ENCODE measurements at places on chromosomes 4 and X.

DNA sequence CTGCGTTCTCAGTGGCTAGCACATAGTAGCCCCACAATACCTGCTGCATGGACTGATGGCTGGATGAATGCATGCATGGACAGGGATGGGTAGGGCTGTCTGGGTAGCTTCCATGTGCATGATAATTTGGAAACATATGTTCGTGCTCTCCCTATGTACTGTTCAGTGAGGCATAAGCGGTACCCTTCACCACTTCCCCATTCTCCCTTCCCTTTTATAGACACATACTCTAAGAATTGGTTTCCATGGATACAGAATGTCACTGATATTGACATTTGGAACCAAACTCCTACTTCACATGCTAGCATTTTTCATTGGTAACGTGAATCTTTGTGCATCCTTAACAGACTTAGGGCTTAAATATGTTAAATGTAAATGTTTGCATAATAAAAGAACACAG lies 20.4 kb downstream of the USP46 start:
- DNase-seq: no peak

GRCh38 chr4:106063009-106063408 lies 167.7 kb downstream of the NPNT start:
- no peak for DNase-seq

DNA sequence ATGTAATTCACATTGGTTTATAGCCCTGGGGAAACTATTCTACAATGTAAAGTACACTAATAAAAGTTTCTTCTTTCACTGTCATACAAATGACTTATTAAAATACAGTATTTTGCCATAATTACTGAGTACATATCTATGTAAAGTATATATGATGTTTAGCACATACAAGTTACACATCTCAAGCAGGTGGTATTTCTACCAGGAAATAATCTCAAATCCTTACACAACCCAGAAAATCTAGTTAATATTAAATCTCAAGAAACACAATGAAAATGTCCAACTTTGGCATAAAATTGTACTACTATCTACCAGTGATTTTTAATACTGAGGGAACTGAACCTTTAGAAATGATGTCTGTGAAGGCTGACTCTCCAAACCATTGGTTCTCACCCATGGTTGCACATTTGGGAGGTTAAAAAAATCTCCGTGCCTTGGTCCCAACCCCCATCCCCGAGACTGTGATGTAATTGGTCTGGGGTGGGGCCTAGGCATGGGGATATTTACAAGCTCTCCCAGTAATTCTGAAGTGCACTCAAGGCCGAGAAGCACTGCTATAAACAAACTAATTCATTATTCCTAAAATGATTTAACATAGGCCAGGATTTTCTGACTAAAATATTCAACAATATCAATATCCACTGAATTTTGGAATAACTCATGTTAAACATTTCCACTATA lies 27.6 kb downstream of the MAP3K15 start:
- DNase-seq: no peak

DNA sequence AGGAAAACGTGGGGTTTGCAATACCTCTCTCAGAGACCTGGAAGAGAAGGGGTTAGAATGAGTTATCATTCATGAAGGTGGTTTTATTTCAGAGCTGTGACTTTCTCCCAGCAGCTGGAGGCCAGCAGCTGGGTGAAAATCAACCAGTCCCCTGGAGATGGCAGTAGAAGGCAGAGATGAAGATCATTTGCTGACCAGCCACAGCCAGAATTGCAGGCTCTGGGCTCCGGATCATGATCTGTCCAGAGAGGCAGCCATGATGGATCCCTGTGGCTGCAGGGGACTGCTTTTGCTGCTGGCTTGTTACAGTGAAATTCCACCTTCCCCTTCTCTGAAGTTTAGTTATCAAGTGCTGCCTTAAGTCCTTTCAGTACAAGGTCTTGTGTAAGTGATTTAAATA lies 46.9 kb upstream of the TAB3 start:
- DNase-seq: peak; percentile 46

DNA sequence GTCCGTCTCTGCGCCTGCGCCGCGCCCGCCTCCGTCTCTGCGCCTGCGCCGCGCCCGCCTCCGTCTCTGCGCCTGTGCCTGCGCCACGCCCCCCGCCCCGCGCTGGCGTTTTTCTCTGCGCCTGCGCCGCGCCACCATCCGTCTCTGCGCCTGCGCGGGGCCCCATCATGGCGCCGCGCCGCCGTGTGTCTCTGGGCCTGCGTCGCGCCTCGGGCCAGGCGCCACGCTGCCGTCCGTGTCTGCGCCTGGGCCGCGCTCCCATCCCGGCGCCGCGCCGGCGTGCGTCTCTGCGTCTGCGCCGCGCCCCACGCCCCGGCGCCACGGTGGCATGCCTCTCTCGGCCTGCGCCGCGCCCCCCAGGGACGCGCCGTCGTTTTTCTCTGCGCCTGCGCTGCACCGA lies 51.8 kb upstream of the DUX4 start:
- DNase-seq: peak; percentile 1

GRCh38 chr4:140724760-140725159 lies 31.4 kb downstream of the TBC1D9 start:
- DNase-seq: no peak

DNA sequence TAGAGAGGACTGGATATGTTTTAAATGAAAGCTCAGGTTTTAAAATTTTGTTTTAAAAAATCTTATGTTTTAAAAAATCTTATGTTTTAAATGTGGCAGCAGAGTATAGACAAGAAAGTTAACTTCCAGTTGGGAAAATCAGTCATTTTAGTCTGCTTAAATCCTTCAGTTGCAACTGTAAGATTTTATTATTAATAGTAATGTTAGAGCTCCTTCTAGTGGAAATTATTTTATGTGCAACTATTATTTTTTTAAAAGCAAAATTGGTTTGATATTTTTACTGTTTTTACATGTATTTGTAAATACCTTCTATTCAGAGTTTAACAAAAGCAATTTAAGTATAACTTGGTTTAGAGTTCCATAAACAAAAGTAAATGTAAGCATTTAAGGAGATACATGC lies 8.5 kb upstream of the NUDT6 start:
- DNase-seq: no peak

GRCh38 chr4:100657187-100657586 lies 139.4 kb upstream of the EMCN start:
- DNase-seq: no peak

DNA sequence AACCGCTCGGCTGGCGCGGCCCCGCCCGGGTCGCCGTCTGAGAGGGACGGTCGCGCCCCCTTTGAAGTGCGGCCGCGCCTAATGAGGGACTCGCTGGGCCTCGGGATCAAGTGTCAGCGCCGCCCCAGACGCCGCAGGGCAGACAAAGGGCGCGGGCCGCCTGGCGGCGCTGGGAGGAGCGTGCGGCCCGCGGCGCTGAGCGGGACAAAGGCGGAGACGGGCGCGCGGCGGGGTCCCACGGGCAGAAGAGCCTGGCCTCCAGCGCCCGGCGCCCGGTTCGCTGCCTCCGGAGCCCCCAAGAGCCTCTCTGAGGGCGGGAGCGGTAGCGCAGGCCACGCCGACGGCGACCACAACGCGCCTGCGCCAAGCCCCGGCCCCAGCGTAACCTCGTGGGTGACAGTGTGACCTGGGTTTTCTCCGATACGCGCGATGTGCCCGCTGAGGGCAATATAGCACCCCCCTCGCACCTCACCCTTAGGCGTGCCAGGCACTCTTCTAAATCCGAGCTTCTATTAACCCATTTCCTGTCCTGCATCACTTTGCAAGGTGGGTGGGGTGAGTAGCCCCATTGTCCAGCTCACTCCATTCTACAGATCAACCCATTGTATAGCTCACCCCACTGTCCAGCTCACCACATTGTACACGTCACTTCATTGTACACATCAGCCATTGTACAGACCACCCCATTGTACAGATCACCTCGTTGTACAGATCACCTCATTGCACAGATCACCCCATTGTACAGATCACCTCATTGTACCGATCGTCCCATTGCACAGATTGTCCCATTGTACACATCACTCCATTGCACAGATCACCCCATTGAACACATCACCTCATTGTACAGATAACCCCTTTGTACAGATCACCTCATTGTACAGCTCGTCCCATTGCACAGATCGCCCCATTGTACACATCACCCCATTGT lies 33.7 kb upstream of the STX18 start:
- peak; percentile 34 for DNase-seq

DNA sequence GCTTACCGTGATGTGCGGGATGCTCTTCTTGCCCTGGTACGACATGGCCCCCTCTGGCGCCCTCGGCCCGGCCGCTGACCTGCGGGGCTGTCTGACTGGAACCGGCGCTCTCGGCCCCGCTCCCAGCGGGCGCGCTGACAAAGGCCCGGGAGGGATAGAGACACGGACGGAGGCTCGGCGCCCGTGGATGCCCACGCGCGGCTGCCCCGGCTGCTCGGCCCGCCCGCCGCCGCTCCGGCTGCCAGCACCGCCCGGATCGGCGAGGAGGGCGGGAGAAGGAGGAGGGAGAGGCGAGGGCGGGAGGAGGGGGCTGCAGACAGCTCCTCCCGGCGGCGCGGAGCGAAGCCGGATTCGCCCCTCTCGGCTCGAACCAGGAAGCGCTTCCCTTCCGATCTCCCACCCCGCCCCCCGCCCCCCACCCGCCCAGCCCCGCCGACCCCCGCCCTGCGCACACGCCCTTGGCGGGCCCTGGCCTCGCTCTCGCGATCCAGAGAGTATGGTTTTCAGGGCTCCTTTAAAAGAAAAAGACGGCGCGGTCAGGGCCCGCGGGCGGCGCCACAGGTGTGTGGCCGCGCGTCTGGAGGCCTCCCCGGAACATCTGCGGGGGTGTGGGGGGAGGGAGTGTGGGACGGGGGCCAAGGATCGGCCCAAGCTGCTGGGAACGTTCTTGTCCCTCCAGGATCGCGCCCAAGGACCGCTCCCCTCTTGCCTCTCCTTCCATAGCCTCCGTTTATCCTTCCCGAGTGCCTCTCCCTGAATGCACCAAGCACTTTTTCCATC lies 4.5 kb downstream of the CRMP1 start:
- peak; percentile 82 for DNase-seq

DNA sequence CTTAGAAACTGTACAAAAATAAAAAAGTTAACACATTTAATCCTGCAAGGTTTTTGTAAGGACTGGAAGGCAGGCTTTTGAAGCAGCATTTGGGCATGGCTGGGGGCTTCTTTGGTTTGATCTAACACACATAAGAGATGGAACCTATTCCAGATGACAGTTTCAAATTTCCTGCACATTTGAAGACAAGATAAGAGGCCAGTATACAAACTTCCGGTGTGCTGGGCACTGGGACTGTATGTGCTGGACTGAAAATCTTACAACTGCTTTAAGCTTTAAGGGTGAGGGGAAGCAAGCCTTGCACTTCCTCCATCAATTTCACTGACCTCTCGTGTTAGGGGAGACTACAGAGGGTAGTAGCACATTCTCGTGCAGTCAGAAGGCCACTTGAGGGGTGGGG lies 122.9 kb downstream of the AMMECR1 start:
- no peak for DNase-seq

DNA sequence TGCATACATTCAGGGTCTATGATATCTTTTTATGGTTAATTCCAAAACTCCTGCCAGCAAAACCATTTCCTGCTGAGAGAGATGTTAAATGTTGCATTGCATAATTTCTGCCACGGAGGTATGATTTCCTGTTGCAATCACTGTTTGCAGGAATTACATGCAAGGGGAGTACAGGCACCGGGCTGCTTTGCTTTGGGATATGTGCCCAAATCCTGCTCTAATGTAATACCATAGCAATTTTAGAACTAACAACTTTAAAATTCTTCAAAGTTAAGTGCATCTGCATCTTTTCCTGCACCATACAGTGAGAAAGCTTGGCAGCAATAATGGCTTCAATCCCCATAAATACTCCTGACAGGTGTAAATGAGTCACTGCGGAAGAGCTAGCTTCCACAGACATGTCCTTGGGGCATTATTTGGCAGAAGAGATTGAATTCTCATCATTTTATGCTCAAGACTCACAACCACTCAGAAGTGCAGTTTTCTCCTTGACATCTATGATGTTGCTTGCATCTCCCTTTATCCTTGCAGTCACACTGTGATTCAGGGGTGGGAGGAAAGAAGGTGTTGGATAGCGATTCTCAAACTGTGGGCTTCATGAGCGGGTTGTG lies 29.6 kb downstream of the TRIM2 start:
- DNase-seq: no peak

GRCh38 chr4:173883821-173884220 lies 353.8 kb upstream of the HAND2 start:
- DNase-seq: no peak

DNA sequence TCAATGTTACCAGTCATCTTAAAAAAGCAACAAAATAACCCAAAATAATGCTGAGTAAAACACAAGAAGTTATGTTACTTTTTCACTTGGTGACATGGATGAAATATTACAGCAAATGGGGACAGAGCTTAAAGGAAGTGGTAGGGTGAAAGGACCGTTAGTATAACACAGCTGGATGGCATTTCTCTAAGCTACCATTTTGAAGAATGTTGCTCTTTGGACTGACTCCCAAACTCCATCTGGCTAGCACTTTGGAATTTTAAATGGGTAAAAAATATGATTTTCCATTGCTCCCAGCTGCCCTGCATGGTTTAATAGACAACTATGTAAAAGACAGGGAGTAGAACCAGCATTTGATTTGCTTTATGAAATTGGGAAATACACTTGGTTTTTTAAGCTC lies 27.6 kb downstream of the CLCN5 start:
- DNase-seq: no peak

GRCh38 chr4:81802285-81802846 lies 330.7 kb upstream of the RASGEF1B start:
- no peak for DNase-seq

GRCh38 chrX:133676344-133677122 lies 261.2 kb upstream of the GPC4 start:
- no peak for DNase-seq

- DNase-seq: peak; percentile 64
Measured at GRCh38 chr4:38759113-38759789, 23.5 kb downstream of the TLR10 start.

DNA sequence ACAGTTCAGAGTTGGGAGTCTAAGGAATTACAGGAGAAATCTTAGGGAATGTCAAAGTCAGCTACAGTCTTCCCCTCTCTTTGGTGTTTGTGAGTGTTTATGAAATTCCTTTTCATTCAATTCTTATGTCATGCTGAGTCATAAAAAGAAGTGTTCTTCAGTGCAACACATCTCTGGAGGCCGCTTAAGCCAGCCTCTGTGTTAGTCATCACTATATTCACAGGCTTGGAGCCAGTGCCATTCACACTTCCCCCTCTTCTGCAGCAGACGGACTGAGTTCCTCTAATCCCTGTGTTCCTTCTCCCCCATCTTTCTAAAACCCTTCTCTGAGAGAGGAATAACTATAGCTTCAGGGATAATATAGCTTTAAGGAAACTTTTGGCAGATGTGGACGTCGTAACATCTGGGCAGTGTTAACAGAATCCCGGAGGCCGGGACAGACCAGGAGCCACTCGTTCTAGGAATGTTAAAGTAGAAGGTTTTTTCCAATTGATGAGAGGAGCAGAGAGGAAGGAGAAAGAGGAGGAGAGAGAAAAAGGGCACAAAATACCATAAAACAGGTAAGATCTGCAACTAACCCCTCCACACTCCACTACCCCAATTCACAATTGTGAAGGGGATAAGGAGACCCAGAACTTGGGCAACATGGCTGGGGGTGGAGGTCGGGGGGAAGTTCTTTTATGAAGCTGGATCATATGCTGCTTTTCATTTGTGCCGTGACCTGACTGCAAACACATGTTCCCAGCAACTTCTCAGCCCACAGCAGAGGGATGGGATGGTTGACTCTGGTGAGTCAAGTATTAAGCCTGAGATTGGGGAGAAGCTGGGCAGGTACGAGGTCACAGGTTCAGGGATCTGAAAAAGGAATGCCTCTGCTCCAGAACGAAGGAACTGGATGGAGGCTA lies at the start of gene SRPX2:
SRPX2 (plus strand) TSS at position 244 of the 905 bp plus-strand sequence. CDS start 2,124 bp downstream, outside the sequence.
- no peak for DNase-seq
